ENCODE measurements at places on chromosomes 1 and 21.

DNA sequence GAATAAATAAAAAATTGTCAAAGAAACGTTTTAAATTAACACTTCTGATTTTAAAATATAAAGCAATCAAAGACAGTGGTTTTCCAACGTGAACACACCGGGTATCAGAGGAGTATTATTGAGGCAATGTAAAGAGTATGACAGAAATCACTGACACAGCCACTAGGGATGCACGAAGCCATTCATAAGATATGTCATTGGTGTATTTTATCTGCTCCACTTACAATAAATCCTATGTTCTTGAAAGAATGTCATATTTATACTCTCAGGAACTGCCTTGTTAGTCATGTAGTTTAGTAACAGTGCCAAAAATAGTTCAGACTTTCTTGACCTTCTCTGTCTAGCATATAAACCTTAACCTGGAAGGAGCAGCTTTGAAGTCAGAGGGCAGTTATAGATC is 835.0 kb upstream of the NCAM2 start:
- DNase-seq = no peak

GRCh38 chr1:17739050-17739449 is 16.1 kb upstream of the ACTL8 start:
- DNase-seq = no peak

GRCh38 chr21:15278279-15278678 is 213.5 kb upstream of the NRIP1 start:
- DNase-seq = no peak

DNA sequence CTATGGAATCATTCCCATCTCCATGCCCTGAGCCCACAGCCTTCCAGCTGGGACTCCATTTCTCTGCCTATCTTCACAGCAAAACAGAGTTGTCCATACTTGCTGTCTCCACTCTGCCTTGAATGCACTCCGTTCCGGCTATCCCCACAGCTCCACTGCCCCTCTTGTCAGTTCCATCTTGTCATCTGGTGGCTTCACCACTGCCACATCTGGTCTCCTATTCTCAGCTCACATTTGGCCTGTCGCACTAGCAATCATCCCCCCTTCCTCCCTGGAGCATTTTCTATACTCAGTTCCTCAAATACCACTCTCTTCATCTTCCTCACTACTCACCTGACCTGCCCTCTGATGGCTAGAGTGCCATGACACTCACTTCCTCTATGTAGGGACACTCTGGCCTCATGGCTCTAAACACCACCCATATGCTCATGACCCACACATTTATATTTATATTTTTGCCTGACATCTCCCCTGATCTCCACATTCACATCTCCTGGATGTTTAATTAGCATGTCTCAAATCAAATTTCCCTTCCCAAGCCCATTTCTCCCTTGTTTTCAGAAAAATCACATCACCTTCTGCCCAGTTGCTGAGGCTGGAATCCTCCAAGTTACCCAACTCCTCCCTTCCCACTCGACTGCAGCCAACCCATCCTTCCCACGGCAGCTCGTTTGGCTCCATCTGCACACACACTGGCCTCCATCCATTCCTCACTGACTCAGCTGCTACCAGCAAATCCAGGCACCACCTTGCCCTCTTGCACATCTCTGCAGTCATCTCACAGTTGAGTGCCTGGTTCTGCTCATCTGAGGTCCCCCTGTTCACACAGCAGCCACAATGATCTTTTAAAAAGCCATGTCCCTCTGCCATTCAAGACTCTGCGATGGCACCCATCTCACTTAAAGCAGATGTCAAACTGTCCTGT is 6.1 kb downstream of the ZNF692 start:
- DNase-seq = no peak

DNA sequence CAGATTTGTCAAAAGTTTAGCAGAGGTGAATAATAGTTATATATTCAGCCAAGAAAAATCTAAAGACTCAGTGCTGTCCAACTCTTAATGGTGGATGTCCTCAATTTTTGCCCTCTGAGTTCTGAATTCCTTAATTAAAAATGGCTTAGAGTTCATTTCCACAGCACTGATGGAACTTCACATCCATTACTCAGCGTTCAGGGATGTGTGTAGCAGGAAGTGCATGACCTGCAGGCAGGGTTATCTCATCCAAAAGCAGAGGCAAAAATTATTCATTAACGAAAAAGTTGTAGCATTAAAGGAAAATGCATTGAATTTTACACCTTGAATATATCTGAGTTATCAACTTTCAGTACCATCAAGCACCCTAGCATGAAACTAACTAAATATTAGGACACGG is 96.7 kb downstream of the ZP4 start:
- DNase-seq = no peak

DNA sequence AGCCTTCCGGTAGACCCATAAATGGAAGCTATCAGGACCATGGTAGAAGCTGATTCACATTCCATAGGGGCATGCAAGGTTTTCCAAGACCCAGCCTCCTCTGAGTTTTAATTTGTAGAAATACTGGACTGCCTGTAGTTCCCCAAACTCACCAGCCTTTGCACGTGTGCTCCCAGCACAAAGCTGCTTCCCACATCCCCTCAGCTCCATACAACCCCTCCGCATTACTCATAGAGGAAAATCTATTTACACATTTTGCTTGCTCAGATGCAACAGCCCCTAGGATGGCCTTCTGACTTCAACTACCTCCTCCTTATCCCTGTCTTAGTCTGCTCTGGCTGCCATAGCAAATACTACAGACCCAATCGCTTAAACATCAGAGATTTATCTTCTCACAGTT is 336.2 kb downstream of the SETD4 start:
- DNase-seq = no peak

DNA sequence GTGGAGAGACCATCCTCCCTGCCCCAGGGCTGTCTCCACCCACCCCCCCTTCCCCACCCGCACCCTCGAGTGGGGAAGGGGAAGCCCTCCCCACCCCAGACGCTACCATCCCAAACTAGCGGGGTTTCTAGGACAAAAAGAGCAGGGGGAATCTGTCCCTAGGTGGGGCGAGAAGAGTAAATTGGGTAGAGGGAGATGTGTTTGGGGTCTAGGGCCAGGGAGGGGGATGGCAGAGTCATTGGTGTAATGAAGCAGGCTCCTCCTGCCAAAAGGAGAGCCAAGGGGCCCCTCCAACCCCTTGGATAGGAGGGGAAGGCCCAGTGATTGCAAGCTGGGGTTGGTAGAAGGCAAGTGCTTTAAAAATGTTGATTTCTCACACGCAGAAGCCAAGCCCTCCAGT is 10.0 kb downstream of the MEX3A start:
- no peak for DNase-seq

- DNase-seq = no peak
Observed at GRCh38 chr1:235648954-235649367, 623 bp downstream of the GNG4 start.

GRCh38 chr1:12583484-12583883 is 34.5 kb downstream of the DHRS3 start:
- DNase-seq = no peak

GRCh38 chr1:160731990-160732389 is 7.1 kb upstream of the SLAMF7 start:
- DNase-seq = no peak

DNA sequence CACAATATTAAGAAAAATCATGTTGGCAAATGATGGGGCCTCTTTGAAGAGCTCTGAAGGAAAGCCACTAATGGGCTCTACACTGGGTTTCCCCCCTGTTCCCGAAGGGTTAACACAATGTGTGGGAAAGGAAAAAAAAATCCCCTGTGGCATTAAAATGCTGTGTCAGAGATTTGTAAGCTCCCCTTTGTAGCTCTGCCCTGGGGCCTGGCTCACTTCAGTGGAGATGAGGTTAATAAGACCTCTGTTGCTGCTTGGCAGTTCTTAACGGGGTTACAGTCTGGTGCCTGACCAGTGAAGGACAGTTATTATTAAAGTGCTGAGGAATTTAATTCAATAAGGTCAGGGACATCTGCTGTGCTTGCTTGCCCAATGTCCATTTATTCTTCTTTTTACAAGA is 129.7 kb upstream of the UBE2U start:
- no peak for DNase-seq

DNA sequence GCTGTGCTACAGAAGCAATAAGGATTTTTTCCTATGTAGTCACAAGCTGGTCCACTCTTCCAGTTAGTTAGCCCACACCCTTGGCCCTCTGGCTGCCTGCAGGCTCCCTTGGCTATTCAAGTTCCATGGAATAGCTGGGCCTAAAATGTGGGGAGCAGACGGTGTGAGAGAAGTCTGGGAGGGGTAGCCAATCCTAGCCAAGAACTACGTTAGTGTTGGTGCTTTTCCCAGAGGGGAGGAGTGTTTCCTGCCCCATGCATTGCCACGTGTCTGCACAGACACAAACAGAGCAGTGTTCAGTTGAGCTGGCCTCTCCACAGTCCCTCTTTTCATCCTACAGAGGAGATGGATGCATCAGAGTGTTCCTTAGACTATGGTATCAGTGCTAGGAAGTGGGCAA is 59.0 kb upstream of the IPO9 start:
- no peak for DNase-seq
